ENCODE measurements at places on chromosomes 4 and X.

- no peaks in the 10 kb centered on the region for H3K27me3 ChIP-seq
- H3K4me3 ChIP-seq: no peak overlapping the region
- no peak for DNase-seq
- H3K36me3 ChIP-seq: no peaks in the 10 kb centered on the region
Observed at GRCh38 chr4:154497889-154498288, 6.3 kb upstream of the DCHS2 start.

- no peak overlapping the region for H3K27ac ChIP-seq
- no peaks in the 10 kb centered on the region for H3K27me3 ChIP-seq
- no peak for DNase-seq
- no peak overlapping the region for H3K4me3 ChIP-seq
- 0 out of 2 replicates have a peak, but pooled peaks cover 1% of the 10 kb centered on the region for H3K4me1 ChIP-seq
- no peaks in the 10 kb centered on the region for H3K36me3 ChIP-seq
Observed at GRCh38 chrX:44228621-44229020, 114.9 kb downstream of the EFHC2 start.

- no peak overlapping the region for H3K4me3 ChIP-seq
- no peaks in the 10 kb centered on the region for H3K27me3 ChIP-seq
- DNase-seq: no peak
- H3K4me1 ChIP-seq: no peaks in the 10 kb centered on the region
- H3K36me3 ChIP-seq: no peaks in the 10 kb centered on the region
Observed at GRCh38 chr4:168451744-168452390, 28.4 kb downstream of the DDX60L start.

- H3K4me3 ChIP-seq: no peak overlapping the region
- no peaks in the 10 kb centered on the region for H3K27me3 ChIP-seq
- H3K27ac ChIP-seq: no peak overlapping the region
- no peak for DNase-seq
- peaks cover 5% of the 10 kb centered on the region for H3K4me1 ChIP-seq
Observed at GRCh38 chr4:61520681-61521160, 320.6 kb downstream of the ADGRL3 start.

GRCh38 chr4:118920247-118920646 is 31.6 kb downstream of the SYNPO2 start:
- no peak overlapping the region for H3K27ac ChIP-seq
- no peaks in the 10 kb centered on the region for H3K27me3 ChIP-seq
- H3K4me3 ChIP-seq: no peak overlapping the region
- no peaks in the 10 kb centered on the region for H3K4me1 ChIP-seq
